ENCODE measurements at places on chromosomes 11 and 22. TPM values are rescaled to one million over a fixed set of nuclear protein-coding genes. Genes with fewer than 3 reads are reported as not detected.

Gene XRRA1
- total RNA-seq, result 6.8 TPM

GRCh38 chr11:2928605-2929530 is at the start of gene PHLDA2:
Gene PHLDA2 (minus strand): TSS chr11:2929420. CDS start chr11:2929364, 56 bp downstream.
- DNase-seq, result no peak

Gene LINC01488
- not detected for total RNA-seq

DNA sequence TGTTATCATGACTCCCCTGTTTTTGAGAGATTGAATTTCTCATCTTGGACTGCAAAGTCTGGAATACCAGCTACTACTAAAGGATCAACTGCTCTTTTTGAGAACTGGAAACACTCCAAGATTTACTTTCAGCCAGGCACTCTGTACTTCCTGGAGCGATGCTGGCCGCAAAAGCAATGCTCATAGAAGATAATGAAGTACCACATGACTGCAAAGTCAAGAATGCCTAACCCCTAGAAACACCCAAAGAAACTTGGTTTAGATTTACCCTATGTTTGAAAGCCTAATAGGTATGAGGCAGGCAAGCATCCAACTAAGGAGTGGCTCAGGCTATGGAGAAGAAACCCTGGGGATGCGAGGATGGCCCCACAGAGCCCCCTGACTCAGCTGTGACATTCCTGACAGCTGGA is 47.7 kb upstream of the ARHGAP20 start:
- DNase-seq, result no peak

GRCh38 chr11:36377759-36378564 is 81.9 kb downstream of the PRR5L start:
- DNase-seq, result no peak

DNA sequence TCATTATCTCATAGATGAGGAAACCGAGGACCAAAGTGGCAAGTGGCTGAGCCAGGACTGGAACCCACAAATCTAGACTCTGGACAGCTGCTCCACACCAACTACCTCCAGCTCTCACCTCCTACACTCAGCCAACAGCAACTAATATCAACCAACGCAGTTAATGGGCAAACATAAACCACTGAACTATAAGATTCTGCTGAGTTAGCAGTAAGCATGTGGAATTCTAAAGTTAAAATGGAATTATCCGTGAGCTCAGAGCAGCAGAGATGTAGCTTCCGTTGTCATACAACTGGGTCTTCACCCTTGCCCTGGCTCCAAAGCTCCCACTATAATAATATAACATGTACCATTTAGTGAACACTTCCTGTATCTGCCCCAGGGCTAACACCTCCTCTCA is 27.1 kb downstream of the FAM227A start:
- DNase-seq, result no peak

Gene OR5B21
- not detected for total RNA-seq

- DNase-seq, result no peak
Observed at GRCh38 chr11:85301895-85302678, 325.1 kb downstream of the DLG2 start.

Gene C11orf24
- total RNA-seq, result 20.4 TPM

Gene OR8D4
- not detected for total RNA-seq

Gene CHST1
- total RNA-seq, result 5.4 TPM

DNA sequence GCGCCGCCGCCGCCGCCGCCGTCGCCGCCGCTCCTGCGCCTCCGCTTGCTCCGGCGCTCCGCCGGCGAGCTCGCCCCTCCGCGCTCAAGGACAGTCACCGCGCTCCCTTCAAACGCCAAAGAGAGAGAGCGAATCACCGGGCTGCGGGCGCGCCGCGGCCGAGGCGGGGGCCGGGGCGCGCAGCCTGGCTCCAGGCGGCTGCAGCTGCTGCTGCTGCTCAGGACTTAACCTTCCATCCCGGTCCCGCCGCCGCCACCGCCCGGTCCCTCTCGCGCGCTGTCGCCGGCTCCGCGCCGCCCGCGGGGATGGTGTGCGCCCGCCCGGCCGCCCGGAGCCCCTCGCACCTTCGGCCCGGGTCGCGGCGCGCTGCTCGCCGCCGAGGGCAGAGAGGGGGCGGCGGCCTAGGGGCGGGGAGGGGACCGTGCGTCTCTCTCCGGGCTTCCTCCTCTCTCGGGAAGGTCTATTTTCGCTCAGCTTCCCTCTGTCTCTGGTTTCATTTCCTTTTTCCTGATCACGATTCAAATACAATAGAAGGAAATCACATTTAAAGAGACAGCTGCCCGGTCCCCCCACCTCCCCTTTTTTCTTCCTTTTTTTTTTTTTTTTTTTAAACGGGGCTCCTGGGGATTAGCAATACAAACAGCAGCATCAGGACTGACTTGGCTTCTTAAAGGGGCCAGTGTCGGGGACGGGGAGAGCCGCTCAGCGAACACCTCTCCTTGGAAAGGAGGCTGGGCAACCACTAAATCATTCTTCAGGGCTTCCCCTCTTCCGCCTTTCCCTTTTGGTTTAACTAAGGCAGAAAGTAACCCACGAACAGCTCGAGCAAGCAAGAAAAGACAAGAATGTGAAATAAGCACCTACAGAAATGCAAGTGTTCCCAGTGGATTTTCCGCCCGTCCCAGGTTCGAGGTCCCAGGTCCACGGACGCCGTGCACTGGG is 22.1 kb downstream of the LMO2 start:
- no peak for DNase-seq

Gene DEUP1
- total RNA-seq, result not detected

- DNase-seq, result no peak
Observed at GRCh38 chr11:34632105-34632791, 11.4 kb downstream of the EHF start.

DNA sequence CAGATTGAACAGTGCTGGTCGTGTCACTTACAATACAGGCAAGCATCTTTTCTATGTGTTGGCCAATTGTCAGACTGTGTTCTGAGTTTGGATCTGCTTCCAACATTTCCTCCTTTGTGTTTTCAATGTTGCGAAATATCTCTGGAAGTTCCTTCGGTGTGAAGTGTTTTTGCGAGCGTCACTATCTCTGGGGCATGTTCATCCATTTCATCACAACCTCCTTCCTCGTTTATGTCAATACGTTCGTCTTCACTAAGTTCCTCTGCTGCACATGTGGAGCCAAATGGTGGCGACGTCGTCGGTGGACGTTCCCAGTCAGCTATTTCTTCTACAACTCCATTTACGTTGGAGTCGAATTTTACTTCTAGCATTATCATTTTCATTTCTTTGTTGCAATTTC is 100.2 kb upstream of the LMO1 start:
- DNase-seq, result peak; percentile 71

Gene POU2AF3
- total RNA-seq, result 0.47 TPM

DNA sequence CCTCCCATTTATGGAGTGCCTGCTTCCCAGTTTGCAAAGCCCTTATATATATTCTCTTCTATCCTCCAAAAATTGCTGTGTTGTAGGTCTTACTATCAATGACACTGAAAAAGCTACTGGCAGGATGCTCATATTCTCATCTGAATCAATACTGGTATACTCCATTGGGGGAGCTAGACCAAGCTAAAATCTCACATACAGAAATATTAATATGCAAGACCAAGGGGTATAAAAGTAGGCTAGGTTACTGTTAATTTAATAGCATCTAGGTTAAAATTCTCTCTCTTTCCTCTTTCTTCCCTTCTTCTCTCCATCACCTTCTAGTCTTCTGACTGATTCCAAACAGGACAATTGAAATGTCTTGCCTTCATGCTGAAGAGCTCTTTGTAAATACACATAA is 17.1 kb upstream of the BDNF start:
- no peak for DNase-seq

Gene GRAP2
- total RNA-seq, result 1.3 TPM

GRCh38 chr11:126990716-126991480 is 9.7 kb downstream of the KIRREL3 start:
- no peak for DNase-seq

GRCh38 chr11:128692753-128693415 is 988 bp upstream of the FLI1 start:
- DNase-seq, result no peak

DNA sequence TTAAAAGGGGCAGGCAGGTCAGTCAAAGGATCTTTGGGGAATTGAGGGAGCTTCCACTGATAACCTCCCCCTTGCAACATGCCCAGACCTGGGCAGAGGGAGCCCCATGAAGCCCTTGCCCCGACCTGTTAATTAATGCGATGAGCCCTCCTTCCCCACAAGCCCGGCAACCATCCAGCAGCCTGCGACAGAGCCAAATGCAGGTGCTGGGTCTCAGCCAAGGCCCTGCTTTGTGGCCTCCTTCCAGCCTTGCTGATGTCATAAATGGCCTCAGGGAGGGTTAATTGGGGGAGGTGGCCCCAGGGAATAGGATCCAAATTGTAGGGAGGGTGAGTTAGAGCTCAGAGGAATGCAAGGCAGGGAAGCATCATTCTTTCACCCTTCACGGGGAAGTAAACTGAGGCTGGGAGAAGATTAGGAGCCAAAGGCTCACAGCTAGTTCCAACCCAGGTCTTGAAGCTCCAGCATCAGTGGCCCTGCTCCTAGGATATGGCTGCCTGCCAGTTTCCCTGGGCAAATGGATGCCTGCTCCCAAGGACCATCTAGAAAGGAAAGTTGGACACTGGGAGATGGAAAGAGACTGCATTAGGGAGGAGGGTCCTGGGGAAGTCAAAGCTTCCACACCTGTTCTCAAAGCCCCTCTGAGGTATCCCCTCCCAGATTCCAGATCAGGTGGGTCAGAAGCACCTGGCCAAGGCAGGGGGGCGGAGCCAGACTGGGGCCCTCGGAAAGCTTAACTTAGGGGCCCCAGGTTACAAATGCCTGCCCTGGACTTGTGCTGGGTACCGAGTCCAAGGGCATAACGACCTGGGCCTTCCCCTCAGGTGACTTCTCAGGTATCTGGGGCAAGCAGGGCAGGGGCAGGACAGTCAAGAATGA is 34.1 kb downstream of the LMO1 start:
- no peak for DNase-seq

Gene OR52E8
- total RNA-seq, result not detected

DNA sequence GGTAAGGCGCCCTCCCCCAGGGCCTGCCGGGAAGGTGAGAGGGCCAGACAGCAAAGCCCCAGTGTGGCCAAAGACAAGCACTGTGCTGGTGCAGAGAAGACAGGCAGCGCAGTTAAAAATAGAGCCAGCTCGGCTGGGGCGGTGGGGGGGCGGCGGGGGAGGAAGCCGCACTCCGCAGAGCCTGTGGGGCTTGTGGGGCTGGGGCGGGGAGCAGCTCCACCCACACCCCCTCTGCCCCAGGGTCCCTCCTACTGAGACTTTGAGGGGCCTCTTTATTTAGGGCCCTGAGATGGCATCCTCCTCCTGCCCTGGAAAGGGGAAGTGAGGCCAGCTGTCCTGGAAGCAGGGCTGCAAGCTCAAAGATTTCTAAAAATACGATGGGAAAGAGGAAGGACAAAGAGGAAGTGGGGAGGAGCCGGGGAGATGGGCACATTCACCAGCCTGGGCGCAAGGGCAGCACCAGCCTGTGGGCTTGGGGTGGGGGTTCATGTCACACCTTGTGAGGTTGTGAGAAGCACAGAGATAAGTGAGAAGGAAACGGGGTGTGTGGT is 2.6 kb downstream of the CYTH4 start:
- peak; percentile 70 for DNase-seq

DNA sequence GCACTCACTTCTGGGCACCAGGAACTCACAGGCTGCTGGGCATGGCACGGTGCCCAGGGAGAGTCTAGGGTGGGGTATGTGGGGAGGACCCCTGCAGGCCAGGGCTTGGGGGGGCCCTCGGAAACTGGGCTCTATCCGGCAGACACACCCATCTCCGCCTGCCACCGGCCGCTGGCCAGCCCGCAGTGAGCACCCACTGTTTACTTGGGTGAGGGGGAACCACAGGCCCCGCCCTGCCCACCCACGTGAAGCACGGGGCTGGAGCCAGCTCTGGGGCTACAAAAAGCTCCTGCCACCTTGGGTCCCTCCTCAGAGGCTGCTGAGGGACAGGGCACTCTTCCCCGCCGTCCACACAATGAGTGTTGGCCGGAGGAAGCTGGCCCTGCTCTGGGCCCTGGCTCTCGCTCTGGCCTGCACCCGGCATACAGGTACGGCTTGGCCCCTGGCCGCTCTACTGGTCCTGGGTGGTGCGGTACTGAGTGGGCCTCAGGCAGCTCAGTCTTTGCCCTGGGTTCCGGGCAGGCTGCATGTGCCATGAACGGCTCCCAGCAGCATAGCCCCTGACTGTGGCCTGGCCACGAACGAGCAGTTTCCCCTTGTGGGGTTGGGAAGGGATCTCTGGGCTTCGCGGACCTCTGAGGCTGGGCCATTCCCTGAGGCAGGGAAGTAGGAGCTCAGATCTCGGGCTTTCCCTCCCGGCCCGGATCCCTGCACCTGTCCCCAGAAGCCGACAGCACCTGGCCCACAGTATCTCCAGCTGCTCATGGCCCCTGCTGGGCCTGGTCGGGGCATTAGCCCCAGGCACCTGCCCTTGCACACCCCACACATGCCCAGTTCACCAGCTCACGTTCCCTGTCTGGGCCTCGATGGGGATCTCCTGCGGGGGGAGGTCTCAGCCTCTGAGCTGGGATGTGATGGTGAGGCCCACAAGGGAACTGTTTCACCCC is at the start of gene MUC5AC:
Gene MUC5AC (plus strand): TSS at position 309 of the 947 bp plus-strand sequence. CDS start 47 bp downstream, at position 356.
- DNase-seq, result no peak

Gene AKIP1
- total RNA-seq, result 31.8 TPM

Gene BCO2
- total RNA-seq, result 40.6 TPM

DNA sequence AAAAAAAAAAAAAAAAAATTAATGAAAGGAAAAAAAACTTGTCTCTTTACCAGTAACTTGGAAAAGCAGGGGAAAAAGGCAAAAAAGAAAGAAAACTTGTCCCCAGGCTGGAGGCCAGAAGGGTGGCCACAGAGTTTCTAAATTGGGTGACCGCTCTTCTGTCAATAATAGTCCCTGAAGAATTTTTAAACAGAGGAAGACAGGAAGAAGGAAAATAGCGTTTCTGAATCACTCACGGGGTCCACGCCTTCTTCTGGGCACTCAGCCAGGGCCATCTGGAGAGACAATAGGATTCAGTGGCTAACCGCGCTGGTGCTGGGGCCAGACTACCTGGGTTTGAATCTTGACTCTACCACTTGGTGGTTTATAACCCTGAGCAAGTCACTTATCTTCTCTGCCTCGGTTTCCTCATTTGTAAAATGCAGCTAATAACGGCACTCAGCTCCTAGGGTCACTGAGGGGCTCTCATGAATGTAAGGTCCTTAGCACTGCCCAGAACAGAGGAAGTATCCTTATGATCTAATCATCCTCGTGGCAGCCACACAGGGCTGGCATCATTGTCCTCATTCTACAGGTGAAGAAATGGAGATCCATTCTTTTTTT is 7.0 kb downstream of the C11orf86 start:
- peak; percentile 88 for DNase-seq

DNA sequence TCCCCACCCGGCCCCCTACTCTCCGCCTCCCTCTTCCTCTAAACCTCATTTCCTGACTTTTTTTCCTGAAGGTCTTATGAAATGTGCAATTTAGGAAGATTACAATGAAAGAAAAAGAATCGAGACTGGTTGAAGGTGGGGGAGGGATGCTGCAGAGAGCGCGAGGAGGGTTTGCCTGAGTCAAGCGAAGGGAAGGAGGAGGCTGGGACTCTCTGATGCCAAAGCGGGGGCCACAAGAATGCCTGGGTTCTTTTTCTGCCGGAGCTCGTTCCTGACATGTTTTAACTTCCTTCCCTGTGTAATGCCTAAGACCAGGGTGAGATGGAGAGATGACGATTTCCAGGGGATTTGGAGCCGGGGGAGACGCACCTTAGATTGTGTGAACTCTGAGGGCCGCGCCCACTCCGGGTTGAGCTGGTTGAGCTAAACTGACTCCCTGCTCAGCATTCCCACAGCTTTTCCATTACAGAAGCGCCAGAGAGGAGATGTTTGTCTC is 270.5 kb upstream of the SORL1-AS1 start:
- no peak for DNase-seq
